Activated T-cell treated with anti-CD3 and anti-CD28 coated beads, Interleukin-2, amount 50 U/mL, for 1 hour (primary cell): ENCODE measurements at places on chromosomes 7 and 10.

DNA sequence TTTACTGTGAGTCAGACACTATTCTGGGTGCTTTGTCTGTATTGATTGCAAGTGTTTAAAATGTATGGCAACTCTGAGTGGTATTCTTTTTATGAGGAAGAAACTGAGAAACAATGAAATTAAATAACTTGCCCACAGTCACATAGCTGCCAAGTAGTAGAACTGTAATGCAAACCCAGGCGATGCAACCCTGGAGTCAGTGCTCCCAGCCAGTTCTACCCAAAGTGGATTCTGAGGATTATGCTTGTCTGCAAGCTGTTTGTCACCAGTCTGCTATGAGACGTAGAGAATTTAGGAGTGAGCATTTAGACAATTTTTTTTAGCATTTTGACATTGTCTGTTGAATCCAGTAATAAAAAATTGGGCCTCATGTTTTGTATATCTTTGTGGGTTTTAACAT lies 306.0 kb upstream of the LRGUK start:
- DNase-seq: no peak

- DNase-seq: no peak
Measured at GRCh38 chr10:16986406-16987205, 143.0 kb downstream of the CUBN start.

DNA sequence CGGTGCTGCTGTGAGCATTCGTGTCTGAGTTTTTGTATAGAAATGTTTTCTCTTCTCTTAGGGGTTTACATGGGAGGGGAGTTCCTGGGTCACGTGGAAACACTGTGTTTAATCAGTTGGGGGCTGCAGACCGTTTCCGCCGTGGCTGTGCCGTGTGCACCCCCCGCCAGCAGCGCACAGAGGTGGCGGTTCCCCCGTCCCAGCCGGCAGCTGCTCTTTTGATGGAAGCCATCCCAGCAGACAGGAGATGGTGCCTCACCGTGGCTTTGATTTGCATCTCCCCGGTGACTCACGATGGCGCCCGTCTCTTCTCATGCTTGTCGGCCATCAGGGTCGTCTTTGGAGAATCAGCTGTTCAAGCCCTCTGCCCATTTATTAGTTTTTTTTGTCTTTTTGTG lies 34.9 kb upstream of the FOXL3 start:
- no peak for DNase-seq

GRCh38 chr10:29005988-29006387 lies 282.9 kb upstream of the LYZL1 start:
- DNase-seq: no peak

DNA sequence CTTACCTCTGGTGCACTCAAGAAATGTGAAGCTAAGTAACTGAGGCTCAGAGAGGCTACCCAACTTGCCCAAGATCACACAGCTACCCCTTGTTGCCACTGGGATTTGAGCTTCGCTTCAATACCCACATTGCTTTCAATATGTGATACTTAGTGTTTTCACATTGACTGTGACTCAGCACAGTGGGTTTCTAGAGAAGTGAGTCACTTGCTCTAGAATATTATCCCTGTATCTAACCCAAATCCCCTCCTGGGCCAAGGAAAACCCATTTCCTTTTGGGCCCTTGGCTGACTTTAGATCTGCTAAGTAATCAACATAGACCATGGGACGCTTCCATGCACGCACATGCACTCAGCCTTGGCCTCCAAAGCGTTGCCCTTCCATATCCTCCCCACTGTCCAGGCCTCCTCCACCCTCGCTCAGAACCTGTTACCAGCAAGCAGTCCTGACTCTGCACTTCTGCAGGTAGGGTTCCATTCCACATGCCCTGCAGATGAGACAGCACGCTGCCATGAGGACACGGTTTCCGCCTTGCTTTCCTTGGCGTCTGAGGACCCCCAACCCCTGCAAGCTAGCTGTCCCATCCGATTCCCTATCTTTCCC lies 87.7 kb upstream of the CHST15 start:
- DNase-seq: no peak

GRCh38 chr10:81873231-81873931 lies 1.6 kb upstream of the NRG3 start:
- DNase-seq: no peak

DNA sequence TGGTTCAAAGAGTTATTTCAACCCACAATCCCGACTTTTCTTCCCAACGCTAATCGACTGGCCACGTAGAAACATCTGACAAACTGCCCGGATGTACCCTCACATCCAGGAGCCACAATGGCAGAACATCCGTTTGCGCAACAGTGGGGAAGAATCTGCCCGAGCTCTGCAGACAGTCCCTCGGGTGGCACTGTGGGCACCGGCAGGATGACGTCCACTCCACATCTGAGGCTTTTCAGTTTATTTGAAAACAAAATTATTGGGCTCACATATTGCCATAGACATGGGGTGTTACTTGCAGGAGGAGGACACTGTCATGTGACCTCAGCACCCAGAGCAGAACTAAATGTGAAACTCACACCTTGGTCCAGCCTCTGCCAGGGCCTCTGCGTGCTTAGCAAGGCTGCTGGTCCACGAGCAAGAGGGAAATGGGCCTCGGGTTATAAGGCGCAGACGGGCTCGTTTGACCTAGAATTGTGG lies 84.1 kb downstream of the MKI67 start:
- no peak for DNase-seq

GRCh38 chr7:93249491-93250148 lies 17.5 kb downstream of the VPS50 start:
- DNase-seq: no peak

GRCh38 chr7:80596933-80597517 lies 41.4 kb upstream of the CD36 start:
- no peak for DNase-seq

- no peak for DNase-seq
Measured at GRCh38 chr7:21965291-21965690, 19.6 kb upstream of the CDCA7L start.

DNA sequence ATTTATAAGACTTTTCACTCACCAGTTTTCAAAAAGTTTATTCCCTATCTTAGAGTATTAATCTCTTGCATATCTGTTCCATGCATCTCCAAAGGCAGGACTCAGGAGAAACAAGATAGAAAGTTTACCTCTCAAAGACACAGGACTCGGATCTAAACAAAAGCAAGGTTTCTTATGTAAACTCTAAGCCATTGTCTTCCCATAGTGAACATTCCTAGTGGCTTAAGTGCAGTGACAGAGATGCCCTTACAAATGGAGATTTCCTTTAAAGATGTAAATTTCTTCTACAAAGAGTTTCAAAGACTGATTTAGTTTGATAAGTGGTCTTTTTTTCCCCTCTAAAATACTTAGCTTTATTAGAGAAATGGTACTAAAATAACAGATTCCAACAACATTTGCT lies 209.8 kb downstream of the ACTR3B start:
- DNase-seq: no peak

- DNase-seq: no peak
Measured at GRCh38 chr7:33237036-33237435, 107.7 kb downstream of the BBS9 start.

- no peak for DNase-seq
Measured at GRCh38 chr7:18393465-18394118, 102.0 kb upstream of the HDAC9 start.

DNA sequence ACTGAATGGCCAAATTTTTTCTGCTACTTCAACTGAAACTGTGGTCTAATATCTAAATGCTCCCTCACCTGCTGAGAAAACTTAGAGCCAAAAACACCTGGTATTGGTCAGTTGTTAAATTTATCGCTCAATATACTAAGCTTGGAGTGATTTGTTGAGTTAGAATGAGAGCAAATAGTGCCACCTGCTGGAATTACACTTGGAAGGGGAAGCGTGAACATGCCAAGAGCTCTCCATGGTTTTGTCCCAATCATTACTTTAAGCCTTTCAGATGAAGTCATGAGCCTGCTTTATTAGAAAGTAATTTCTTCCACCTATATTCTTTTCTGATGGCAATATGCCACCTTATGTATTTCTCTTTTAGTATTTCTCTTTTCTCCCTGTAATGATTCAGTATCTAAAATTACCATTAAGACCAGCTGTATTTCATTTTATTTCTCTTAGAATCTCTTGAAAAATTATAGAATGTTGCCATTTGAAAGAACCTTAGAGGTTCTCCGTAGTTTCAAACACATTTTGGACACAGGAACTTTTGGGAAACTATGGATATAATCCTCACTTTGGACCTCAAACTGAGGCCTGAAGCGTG lies 447.8 kb upstream of the C7orf33 start:
- no peak for DNase-seq

GRCh38 chr10:125661941-125662515 lies 20.9 kb downstream of the TEX36 start:
- DNase-seq: no peak

DNA sequence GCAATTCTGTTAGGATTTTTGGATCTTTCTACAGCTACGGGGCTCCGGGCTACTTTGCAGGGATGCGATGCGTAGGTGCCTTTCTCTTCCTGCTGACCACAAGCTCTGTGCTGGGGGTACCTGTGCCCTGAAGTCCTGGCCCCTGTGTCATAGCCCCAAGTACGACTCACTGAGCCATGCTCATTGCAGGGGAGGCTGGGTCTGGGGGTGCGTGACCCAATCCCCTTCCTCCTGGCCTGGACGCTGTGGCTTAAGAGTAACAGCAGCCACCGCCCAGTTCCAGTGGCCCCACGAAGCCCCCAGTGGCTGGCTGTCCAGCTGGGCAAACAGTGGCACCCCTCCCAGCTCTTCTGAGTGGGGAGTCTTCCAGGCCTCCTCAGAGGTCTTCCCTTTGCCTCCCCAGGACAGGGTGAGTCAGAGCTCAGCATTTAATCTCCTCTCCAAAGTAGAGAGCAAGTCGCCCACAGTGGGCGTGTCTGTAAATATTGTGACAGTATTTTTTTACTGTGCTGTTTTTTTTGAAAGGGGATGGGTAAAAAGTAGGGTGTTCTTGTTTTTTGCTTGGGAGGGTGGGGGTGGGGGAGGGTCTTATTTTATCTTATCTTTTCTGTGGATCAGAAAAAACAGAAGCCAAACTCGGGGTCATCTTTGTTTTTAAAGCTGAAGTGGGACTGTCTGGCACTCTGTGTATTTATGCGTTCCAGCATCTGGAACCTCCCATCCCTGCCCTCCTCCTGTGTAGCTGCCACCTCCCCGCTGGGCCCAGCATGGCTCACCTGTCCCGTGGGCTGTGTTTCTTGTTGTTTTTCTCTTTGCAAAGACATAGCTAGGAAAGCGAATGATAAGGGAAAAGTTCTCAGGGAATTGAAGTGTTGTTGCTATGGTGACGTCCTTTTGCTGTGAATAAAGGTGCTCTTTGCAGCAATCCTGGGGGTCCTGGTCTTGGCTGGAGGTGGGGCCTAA lies 8.2 kb downstream of the LFNG start:
- peak; percentile 63 for DNase-seq

DNA sequence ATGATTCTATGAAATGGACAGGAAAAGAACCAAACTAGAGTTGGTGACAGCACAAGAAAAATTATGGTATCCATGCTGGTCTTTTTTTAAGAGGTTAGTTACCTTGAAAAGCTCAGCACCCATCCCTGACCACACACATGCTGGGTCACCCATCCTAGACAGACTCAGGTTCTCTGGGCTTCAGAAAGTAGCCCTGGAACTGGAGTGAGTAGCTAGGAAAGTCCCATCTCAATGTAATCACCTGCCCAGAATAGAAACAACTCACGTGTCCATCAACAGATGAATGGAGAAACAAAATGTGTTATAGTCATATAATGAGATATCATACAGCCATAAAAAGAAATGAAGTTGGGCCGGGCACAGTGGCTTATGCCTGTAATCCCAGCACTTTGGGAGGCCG lies 37.0 kb downstream of the GSDME start:
- DNase-seq: no peak

GRCh38 chr10:21927631-21928353 lies 75.7 kb downstream of the DNAJC1 start:
- DNase-seq: no peak

DNA sequence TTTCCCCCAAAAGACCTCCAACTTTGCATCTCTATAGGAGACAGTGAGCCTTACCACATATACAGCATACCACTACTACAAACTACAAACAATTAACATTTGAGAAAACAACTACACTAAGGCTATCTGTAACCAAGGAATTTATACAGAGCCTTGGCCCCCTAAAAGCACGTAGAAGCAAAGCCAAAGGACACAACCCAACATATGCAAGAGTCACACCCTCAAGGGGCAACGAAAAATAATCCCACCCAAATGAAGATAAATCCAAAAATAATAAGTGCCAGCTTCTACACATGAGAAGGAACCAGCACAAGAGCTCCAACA lies 149.5 kb downstream of the ZEB1 start:
- DNase-seq: no peak

GRCh38 chr10:97782455-97783228 lies 10.8 kb upstream of the SFRP5 start:
- no peak for DNase-seq

- DNase-seq: no peak
Measured at GRCh38 chr10:104339469-104340110, 1.3 kb upstream of the ITPRIP start.

DNA sequence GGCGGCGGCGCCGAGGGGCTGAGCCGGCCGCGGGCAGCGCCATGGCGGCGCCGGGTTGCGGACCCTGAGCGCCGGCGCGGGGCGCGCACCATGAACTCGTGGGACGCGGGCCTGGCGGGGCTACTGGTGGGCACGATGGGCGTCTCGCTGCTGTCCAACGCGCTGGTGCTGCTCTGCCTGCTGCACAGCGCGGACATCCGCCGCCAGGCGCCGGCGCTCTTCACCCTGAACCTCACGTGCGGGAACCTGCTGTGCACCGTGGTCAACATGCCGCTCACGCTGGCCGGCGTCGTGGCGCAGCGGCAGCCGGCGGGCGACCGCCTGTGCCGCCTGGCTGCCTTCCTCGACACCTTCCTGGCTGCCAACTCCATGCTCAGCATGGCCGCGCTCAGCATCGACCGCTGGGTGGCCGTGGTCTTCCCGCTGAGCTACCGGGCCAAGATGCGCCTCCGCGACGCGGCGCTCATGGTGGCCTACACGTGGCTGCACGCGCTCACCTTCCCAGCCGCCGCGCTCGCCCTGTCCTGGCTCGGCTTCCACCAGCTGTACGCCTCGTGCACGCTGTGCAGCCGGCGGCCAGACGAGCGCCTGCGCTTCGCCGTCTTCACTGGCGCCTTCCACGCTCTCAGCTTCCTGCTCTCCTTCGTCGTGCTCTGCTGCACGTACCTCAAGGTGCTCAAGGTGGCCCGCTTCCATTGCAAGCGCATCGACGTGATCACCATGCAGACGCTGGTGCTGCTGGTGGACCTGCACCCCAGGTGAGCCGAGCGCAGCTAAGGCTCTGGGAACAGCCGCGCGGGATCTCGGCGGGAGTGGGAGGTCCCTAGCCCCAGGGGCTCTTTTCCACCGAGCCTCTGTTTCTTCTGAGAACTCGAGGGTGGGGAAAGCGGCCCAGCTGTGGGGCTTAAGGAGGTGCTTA lies at the start of gene GPR26:
TSS of gene GPR26 (plus strand) at position 38 of the 919 bp plus-strand sequence. CDS start at position 91, 53 bp downstream.
- no peak for DNase-seq

DNA sequence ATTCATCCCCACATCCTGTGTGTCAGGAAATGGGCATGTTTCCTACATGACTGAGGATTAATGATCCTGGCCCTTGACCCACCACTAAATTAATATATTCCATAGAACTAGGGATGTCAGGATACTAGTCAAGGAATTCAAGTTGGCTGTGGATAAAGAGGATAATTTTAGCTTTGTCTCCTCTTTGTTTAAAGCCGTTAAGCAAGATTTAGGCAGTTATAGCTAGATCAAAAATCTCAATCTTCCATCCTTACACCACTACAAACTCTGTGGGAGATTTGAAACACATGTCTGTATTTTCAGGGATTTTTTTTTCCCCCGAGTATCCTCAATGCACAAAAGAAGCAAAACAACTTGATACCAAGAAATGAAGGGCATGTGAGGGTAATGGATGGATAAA lies 417.1 kb downstream of the MAGI2 start:
- DNase-seq: no peak
